ENCODE measurements at places on chromosomes 6 and 20.
A peak's percentile ranks its signal among the peaks of the same experiment; 100 is the strongest.

GRCh38 chr6:15274692-15275387 lies 29.0 kb downstream of the JARID2 start:
- peak; percentile 62 for DNase-seq

GRCh38 chr6:43671801-43672690 lies 15.5 kb downstream of the MRPS18A start:
- no peak for DNase-seq

DNA sequence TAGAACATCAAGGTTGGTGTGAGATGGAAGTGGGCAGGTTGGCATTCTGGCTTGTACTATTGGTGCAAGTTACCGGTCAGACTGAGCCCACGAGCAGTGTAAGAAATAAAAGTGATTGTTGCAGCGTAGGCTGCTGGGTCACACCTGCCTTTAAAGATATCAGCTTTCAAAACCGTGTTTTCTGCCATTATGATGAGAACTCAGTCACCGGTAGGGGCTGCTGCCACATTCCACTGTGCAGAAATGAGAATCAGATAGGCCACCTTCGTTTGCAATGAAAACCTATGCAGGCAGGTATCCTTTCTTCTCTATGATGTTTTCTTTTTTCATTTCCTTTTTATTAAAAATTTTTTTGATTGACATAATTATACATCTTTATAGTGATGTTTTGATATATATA lies 168.5 kb downstream of the MYLK4 start:
- no peak for DNase-seq

GRCh38 chr20:20546402-20546801 lies 166.0 kb downstream of the RALGAPA2 start:
- DNase-seq, result no peak

DNA sequence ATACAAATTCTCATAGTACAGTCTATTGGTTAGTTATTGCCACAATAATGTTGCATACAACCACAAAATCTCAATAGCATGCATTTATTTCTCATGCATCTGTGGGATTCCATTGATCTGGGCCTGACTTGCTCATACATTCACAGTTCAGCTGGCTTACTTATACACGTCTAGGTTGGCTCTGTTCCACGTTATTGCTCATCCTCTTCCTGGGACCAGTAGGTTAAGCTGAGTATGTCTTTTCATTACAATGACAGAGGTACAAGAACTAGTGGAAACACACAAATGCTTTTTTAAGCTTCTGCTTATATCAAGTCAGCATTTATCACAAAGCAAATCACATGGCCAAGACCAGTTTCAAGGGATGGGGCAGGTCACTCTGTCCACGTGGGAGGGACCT lies 485.3 kb upstream of the BTBD3 start:
- peak; percentile 96 for DNase-seq

DNA sequence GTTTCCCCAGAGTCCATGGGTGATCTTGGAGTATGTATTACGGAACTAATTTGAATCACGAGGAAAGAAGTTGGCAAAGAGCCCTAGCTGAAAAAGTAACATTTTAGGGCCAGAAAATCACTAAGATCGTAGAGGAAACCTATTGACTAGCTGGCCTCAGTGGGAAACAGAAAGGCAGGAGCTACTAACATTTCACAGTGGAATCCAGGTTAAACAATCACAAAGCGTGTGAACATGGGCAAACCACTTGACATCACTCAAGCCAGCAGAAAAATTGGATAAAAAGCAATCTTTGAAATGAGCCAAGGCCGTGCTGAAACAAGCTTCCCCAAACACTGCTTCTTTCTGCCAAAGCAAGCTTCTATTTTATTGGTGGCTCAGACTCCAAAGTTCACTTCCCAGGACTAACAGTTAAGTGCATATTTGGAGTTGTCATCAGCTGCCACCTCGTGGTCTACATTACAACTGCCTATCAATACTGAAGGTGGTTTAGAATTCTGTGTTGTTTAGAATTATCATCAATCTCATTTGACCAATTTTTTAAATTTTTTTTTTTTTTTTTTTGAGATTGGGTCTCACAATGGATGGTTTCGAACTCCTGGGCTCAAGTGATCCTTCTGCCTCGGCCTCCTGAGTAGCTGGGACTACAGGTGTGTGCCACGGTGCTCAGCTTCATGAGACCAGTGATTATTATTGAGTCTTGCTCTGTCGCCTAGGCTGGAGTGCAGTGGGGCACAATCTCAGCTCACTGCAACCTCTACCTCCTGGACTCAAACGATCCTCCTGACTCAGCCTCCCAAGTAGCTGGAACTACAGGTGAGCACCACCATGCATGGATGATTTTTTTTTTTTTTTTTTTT lies 10.6 kb downstream of the RPS10 start:
- peak; percentile 88 for DNase-seq

Data from choroid plexus epithelial cell (primary cell).